ENCODE measurements at places on chromosomes 16 and 17.

DNA sequence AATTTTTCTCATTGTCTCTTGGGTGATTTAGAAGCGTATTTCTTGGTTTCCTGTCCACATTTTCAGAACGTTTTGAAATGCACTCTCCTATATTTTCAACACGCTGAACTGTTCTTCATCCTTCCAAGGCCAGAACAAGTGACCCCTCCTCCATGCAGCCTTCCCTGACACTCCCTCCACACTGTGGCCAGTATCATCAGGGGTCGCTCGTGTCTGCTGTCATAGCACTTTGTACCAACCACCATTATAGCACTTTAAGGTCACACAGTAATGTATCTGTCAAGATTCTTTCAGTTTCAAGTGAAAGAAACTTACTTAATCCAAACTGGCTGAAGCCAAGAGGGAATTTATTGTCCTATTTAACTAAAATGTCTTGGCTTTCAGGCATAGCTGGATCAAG lies 17.5 kb upstream of the IL21R start:
- DNase-seq, result no peak

GRCh38 chr17:48510761-48511604 lies 19.8 kb downstream of the HOXB1 start:
- DNase-seq, result no peak

- DNase-seq, result no peak
These were observed 47.6 kb downstream of the C17orf67 start for GRCh38 chr17:56785997-56786680.

DNA sequence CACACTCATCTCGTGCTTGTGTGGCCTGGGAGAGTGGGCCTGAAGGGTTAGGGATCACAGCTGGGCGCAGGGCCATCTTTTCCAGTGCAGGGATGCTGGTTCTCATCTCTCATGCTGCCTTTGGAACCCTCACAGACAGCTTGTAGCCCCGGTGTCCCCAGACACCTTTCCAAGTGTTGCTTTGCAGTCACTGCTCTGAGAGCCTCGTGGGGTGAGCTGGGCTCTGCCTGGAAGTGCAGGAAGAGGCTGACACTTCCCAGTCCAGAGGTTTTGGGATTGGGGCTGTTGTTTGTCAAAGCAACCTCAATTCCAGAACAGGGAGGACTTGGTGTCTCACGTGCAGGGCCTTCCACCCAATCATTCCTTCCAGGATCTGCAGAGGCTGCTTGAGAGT lies 28.2 kb downstream of the TBX4 start:
- DNase-seq, result no peak

GRCh38 chr17:13378361-13378760 lies 223.4 kb downstream of the HS3ST3A1 start:
- no peak for DNase-seq

GRCh38 chr17:47717261-47717697 lies 15.8 kb upstream of the TBX21 start:
- no peak for DNase-seq

Measured in stimulated activated CD8-positive, alpha-beta memory T cell treated with anti-CD3 and anti-CD28 coated beads, Interleukin-2, amount 100 ng/mL, for 1 hour (primary cell).